Activated CD4-positive, alpha-beta T cell treated with anti-CD3 and anti-CD28 coated beads, Interleukin-2, amount 10 ng/mL, durations not matched to agents 7 days and 5 days (primary cell): ENCODE measurements at places on chromosomes 3 and 15.
A peak's percentile ranks its signal among the peaks of the same experiment; 100 is the strongest.

- DNase-seq, result no peak
Observed at GRCh38 chr15:96066126-96066525, 264.4 kb upstream of the NR2F2 start.

DNA sequence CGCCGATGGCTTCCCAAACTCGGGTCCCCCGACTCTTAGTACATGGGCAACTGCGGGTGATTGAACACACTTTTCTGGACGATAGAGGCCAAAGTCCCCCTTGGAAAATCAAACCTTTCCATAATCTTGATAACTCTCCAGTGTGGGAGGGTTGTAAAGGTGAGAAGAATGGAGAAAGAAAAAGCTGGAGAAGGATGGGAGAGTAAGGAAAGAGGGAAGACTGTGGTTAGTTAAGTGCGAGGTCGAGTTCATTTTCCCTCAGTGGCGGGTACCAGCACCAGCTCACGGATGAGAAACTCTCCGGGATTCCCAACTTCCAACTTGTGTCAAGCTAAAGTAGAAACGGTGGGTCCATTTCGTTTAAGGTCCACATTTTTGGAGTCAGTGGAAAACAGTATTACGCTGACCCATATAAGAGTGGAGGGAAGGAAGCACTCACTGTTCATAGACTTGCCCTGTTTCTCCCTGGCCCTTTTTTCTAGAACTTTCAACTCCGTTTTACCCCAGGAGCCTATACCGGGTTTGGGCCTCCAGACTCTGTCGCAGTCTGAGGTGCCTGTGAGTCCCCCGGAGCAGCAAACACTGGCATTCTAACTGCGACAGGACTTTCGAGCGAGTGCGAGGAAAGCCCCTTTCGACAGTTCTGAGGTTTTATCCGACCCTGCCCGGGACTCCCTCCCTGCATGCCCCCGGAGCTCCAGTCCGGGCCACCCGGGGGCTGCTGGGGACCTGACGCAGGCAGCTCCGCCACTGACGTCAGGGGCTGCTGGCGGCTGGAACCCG, 14.8 kb downstream of the ZIC1 start:
- no peak for DNase-seq

- DNase-seq, result peak; percentile 38
Observed at GRCh38 chr15:90087454-90088154, 14.7 kb downstream of the IDH2 start.

- DNase-seq, result no peak
Observed at GRCh38 chr3:16280671-16281070, 15.7 kb downstream of the OXNAD1 start.

- DNase-seq, result no peak
Observed at GRCh38 chr3:103499132-103499900, 1064.5 kb downstream of the ZPLD1 start.

DNA sequence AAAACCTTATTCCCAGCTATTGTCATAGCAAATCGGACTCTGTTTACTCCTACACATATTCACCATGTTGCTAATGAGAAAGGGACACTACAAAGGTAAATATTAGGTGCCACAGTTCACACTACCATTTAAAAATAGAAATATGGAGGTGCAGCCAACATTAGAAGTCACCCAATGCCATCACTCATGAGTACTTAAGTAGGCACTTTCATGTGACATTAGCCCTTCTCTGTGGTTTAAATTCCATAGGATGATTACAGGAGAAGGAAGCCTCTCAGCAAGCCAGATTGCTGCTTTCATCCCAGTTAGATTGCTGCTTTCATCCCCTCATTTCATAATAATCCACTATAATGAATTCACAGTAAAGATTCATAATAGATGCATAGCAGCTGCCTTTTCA, 376.8 kb upstream of the ALCAM start:
- no peak for DNase-seq

DNA sequence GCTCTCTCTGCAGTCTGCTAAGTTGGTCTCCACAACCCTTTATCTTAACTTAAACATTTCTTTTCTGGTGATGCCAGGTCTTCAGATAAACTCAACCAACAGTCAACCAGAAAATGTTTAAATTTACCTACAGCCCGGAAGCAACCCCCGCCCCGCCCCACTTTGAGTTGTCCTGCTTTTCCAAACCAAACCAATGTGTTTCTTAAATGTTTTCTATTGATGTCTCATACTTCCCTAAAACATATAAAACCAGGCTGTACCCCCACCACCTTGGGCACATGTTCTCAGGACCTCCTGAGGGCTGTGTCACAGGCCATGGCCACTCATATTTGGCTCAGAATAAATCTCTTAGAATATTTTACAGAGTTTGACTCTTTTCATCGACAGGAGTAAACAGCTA, 13.2 kb upstream of the GPR160 start:
- DNase-seq, result no peak

- no peak for DNase-seq
Observed at GRCh38 chr3:99520513-99520912, 117.9 kb upstream of the COL8A1 start.

- no peak for DNase-seq
Observed at GRCh38 chr15:31277335-31278060, 49.1 kb upstream of the KLF13 start.

GRCh38 chr3:33074217-33075067, 22.5 kb downstream of the GLB1 start:
- DNase-seq, result peak; percentile 79

- DNase-seq, result no peak
Observed at GRCh38 chr3:174100744-174101143, 703.2 kb downstream of the NLGN1 start.

GRCh38 chr3:25165306-25165705, 262.8 kb upstream of the RARB start:
- no peak for DNase-seq

GRCh38 chr3:113287111-113287802, 75.9 kb downstream of the BOC start:
- no peak for DNase-seq

DNA sequence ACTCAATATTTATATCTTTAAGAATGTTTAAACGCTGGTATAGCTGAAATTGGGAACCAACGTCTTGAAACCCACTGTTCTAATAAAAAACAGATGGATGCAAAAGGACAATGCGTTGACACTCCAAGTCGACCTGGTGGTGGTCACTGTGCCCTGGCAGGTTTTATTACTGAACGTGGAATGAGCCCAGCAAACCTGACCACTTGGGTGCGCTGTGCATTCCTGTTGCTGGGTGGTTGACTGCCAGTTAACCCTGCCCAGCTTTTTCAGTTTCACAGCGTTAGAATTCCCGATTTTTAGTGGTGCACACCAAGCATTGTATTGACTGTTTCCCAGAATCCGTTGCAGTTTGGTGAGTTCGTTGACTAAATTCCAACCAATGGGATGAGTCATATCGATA, 384.4 kb downstream of the OCA2 start:
- DNase-seq, result no peak

DNA sequence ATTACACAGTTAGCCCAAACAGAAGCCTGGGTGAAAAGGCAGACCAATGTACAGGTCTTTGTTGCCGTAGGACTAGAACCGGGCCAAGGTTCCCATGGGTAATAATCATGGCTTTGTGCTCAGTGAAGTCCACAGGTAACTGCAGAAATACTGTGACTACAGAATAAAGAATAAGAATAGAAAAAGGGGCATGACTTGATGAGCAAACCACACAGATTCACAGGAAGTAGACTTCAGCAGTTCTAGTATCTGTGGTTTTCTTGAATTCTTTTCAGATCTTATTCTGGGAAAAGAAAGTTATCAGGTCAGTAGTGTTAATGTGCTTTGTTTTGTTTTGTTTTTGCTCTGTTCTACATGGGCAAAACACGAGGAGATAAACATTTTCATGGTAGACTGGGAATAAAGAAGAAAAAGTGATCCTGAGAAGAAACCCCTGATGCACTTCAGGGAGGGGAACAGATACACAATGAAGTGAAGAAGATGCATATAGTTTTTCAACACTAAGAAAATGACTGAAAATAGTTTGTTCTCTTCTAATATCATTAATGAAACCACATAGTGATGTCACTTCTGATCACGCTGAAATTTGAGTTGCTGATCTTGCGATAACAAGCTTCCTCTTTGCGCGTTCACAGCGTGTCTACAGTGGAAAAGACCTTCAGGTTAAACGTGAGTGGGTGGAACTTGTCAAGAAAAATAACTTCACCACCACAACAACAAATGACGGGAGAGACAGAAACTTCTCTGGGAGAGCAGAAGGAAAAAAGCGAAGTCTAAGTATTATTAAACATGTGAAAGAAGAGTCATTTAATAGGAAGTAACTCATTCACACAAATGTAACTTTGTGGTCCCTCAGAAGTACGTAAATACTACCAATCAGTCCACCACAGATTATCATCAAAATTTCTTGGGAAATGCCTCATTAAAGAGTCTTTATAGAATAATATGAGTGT, 315.8 kb upstream of the SATB1 start:
- DNase-seq, result peak; percentile 75

- DNase-seq, result no peak
Observed at GRCh38 chr3:15326673-15327072, 5.7 kb downstream of the SH3BP5 start.

- no peak for DNase-seq
Observed at GRCh38 chr3:125186800-125187598, 25.5 kb downstream of the SLC12A8 start.

DNA sequence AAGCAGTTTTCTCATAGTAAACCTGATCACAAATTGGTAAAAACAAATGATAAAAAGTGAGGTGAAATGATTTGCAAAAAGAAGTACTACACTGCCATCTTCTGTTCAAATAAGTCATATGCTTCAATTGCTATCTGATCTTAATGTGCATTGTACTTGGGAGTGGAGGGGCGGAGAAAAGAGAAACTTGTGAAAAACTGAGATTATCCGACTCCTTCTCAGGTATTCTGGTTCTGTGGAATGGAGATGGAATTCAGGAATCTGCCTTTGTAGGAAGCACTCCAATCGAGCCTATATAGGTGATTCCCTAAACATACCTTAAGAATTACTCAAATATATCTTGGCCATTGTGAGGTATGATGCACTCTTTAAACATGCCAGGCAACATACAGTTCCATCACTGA, 180.6 kb downstream of the CHL1 start:
- DNase-seq, result no peak

- no peak for DNase-seq
Observed at GRCh38 chr3:189457631-189458412, 173.4 kb upstream of the TP63 start.

DNA sequence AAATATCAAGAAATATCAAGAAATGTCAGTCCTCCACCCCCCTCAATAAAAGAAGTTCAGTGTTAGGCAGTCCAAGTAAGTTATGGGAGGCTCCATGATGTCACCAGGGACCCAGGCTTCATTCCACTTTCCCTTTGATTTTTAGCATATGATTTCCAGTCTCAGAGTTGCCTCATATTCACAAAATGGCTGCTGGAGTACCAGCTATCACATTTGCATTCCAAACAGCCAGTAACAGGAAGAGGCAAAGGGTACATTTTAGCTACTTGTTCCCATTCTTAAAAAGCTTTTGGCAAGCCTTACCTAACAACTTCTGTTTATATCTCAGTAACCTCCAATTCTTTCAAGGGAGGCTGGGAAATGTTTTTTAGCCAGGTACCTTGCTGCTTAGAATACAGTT, 13.4 kb upstream of the KLF13 start:
- no peak for DNase-seq

GRCh38 chr15:66390678-66391077, 4.0 kb downstream of the MAP2K1 start:
- peak; percentile 50 for DNase-seq

GRCh38 chr15:98860281-98861041, 147.1 kb downstream of the PGPEP1L start:
- no peak for DNase-seq

DNA sequence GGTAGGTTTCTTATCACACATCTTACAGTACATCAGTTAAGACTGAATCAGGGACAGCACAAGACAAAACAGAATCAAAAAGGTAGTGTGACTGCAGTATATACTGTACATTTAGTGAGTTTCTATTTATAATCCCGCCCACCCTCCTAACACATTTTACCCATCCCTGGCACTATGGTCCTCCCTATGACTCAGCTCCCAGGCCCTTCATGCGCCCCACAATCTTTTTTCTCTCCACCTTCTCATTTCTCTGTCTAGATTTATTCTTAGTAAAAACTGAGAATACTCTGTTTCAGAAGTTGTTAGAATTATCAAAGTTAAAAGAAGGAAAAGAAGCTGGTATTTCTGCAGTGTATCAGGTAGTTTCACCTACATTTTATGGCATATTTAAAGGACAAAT, 427.3 kb downstream of the CNTN4 start:
- DNase-seq, result no peak

DNA sequence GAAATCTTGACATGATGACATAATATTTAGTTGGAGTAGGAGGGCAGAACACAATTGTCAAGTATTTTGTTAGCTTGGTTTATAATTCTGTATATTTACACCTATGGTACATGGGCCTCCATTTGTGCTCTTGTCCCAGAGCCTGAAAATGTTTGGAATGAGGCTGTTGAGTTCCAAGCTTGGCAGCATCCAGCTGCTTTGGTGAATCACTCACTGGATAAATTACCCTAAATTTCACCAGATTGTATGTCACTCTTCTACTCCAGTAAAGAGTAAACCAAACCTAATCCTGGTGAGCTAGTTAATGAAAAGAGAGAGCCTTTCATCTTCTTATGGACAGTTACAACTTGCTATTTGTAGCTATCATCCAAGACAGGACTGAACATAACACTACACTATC, 928.7 kb downstream of the DIPK2A start:
- no peak for DNase-seq

DNA sequence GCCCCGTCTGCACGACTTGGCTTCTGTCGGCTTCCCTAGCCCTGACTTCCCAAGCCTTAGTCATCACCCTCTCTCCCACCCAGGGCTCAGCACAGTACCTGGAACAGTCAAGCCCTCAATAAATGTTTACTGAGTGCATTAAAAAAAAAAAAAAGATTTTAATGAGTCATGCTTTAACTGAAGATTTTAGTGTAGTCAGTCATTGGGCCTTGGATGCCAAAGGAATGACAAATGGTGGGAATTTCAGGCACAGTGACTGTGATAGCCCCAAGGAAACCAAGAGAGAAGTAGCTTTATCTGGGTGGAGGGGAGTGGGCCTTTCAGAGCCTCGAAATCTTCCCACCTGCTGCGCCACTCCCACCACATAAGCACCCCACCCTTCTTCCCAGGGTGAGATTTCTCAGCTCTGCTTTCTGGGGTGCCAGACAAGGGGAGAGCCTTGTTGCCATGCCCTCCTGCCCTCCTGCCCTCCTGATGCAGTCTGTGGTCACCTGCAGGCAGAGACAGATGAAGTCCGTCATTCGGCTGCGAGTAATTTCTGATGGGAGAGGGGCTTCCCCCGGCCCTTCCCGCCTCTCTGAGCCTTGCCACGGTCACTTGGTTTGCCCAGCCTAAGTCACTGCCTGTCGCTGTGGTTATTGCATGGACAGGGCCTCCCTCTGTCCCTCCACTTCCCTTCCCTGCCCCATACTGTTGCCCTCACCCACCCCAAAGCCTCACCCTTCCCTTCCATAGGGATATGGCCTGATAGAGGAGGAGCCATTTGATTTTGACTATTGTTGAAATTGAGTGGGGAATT, 41.8 kb downstream of the SMAD3 start:
- no peak for DNase-seq
